ENCODE measurements at places on chromosomes 4 and X.
A peak's percentile ranks its signal among the peaks of the same experiment; 100 is the strongest.

DNA sequence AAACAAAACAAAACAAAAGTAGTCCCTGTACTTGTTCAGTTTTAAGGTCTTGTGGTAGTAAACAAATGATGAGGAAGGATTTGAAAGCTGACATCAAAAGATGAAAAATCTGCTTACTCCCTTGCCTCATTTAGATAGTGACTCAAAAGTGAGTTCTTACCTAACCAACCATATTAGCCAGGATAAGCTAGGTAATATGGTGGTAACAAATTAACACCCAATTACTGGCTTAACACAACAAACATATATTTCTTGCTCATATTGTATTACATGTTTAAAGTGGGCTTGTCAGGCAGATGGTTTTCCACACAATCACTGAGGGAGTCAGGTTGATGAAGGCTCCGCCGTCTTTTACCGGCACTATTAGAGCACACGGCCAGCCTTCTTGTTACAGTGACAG lies 189.7 kb downstream of the PPARGC1A start:
- no peak overlapping the region for H3K4me3 ChIP-seq
- no peak overlapping the region for H3K27ac ChIP-seq
- H3K36me3 ChIP-seq: no peaks in the 10 kb centered on the region
- H3K4me1 ChIP-seq: no peaks in the 10 kb centered on the region

GRCh38 chr4:36317721-36318120 lies 36.3 kb downstream of the DTHD1 start:
- no peak for DNase-seq
- no peaks in the 10 kb centered on the region for H3K36me3 ChIP-seq
- H3K4me1 ChIP-seq: peaks cover 3% of the 10 kb centered on the region
- no peak overlapping the region for H3K27ac ChIP-seq
- no peaks in the 10 kb centered on the region for H3K27me3 ChIP-seq
- no peak overlapping the region for H3K4me3 ChIP-seq

DNA sequence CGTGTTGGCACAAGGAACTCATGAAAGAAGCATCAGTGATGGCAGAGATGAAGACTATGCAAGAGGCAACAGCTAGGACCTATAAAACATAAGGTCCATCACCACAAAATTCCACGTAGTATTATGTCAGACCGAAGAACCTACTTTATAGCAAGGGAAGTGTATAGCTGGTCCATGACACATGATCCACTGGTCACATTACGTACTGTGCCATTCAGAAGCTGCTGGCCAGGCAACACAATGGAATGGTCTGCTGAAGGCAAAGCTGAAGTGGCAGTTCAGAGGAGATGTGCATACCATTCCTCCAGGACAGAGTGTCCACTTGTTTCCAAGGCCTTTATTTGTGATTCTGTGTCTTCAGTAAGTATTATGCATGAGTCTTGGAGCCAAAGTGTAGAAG lies 215.5 kb upstream of the UGT8 start:
- H3K27me3 ChIP-seq: no peaks in the 10 kb centered on the region
- DNase-seq: no peak
- no peak overlapping the region for H3K27ac ChIP-seq
- H3K4me3 ChIP-seq: no peak overlapping the region
- no peaks in the 10 kb centered on the region for H3K4me1 ChIP-seq
- no peaks in the 10 kb centered on the region for H3K36me3 ChIP-seq

DNA sequence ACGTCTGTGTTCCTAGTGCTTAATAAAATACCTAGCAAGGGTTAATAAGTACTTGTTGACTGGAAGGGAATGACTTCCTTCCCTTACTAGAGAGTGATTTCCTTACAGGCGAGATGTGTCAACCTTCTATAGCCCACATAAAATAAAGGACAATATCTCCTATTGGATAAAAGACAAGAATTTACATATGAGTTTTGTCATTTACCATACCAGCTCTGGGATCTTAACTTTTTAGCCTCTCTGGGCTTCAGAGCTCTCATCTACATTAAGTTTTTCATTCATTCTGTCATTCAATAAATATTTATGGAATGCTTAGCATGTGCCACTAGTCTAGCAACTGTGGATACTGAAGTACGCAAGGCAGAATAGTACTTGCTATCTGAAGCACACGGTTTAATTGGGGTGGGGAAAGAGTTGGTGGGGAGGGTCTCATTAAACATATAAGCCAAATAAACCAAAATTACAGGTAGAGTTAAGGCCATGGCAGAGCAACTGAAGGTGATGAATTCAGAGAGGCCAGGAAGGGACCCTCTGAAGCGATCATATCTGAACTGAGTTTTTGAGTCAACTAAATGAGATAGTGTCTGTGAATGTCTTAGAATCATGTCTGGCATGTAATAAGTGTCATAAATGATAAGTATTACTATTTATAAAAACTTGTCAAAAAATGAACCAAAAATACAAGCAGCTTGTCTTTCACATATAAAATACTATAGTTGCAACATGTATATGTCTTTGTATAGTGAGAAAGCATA lies 91.6 kb upstream of the BMP2K start:
- no peaks in the 10 kb centered on the region for H3K4me1 ChIP-seq
- DNase-seq: peak; percentile 17
- no peak overlapping the region for H3K27ac ChIP-seq

DNA sequence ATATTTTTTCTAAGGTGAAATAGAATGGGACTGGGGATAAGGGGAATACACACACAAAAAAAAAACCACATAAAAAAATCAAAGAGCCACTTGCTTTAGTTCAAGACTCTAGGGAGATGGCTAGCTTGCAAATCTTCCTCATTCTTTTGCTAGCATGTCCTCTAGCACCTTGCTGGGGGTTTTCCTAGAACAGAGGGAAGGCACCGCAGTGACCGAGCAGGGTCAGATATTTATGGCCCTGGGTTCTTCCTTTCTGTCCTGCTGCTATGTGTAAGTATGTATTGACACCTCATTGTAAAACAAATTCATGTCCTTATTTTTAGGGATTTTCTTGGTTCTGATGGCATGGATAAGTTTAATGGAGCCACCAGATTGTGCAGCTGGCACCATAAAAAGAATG lies 81.2 kb downstream of the SHISA3 start:
- no peak overlapping the region for H3K4me3 ChIP-seq
- peaks cover 2% of the 10 kb centered on the region for H3K4me1 ChIP-seq
- no peak for DNase-seq
- no peaks in the 10 kb centered on the region for H3K36me3 ChIP-seq

DNA sequence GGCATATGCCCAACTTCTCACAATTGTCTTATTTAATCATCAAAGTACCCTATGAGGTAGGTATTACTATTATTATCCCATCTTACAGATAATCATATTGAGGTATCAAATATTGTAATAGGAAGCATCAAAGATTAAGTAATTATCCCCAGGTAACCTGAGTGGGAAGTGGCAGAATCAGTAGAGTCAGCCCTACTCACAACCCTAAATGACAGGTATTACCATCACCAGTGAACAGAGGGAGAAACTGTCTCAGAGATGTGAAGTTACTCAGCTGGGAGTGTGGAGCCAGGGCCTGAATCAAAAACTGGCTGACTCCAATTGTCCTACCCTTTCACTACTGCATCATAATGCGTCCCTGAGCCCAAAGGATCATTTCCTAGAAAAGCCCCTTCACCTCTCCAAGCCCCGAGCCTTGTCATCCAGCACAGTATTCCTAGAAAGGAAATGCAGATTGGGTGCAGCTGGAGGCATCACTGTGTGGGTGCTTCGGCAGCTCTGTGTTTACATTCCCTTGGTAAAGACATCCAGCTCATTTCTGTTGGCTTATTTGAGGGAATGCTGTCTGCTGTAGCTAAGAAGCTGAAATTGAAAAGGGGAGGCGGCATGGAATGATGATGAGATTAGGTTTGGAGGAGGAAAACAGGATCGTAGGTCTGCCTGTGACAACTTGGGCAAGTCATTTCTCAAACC lies 72.8 kb downstream of the DHX15 start:
- no peak overlapping the region for H3K4me3 ChIP-seq
- no peak overlapping the region for H3K27ac ChIP-seq
- H3K4me1 ChIP-seq: no peaks in the 10 kb centered on the region

GRCh38 chr4:141427726-141428296 lies 207.1 kb downstream of the ZNF330 start:
- H3K27ac ChIP-seq: no peak overlapping the region
- no peak for DNase-seq
- H3K4me3 ChIP-seq: no peak overlapping the region
- no peaks in the 10 kb centered on the region for H3K4me1 ChIP-seq
- no peaks in the 10 kb centered on the region for H3K27me3 ChIP-seq
- H3K36me3 ChIP-seq: no peaks in the 10 kb centered on the region

DNA sequence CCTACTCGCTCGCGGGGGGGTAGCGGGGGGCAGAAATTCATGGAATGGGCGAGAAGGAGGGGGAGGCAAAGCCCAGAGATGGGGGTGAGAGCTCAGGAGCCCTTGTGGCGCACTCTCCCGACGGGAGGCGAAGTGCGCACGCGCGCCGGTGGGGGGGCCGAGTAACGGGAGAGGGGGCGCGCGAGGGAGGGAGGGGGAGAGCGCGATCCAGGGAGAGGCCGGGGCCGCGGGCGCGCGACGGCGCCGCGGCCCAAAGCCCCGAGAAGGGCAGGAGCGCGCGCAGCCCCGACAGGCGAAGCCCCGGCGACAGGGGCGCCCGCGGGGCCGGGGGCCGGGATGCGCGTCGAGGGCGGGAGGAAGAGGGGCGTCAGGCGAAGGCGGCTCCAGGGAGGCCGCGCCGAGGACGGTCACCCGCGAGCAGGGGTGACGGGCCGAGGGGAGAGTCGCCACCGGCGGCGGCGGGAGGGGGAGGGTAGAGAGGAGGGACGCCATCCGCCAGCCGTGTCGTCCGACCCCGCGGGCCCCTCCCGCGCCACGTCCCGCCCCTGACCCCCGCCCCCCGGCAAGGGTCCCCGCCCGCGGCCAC lies 421 bp downstream of the MECP2 start:
- peaks cover 16% of the 10 kb centered on the region for H3K27me3 ChIP-seq
- peak; percentile 88 for DNase-seq
- H3K27ac ChIP-seq: peak overlapping the region; percentile 79
- H3K4me3 ChIP-seq: peak overlapping the region; percentile 64
- H3K4me1 ChIP-seq: peaks cover 22% of the 10 kb centered on the region
- no peaks in the 10 kb centered on the region for H3K36me3 ChIP-seq

DNA sequence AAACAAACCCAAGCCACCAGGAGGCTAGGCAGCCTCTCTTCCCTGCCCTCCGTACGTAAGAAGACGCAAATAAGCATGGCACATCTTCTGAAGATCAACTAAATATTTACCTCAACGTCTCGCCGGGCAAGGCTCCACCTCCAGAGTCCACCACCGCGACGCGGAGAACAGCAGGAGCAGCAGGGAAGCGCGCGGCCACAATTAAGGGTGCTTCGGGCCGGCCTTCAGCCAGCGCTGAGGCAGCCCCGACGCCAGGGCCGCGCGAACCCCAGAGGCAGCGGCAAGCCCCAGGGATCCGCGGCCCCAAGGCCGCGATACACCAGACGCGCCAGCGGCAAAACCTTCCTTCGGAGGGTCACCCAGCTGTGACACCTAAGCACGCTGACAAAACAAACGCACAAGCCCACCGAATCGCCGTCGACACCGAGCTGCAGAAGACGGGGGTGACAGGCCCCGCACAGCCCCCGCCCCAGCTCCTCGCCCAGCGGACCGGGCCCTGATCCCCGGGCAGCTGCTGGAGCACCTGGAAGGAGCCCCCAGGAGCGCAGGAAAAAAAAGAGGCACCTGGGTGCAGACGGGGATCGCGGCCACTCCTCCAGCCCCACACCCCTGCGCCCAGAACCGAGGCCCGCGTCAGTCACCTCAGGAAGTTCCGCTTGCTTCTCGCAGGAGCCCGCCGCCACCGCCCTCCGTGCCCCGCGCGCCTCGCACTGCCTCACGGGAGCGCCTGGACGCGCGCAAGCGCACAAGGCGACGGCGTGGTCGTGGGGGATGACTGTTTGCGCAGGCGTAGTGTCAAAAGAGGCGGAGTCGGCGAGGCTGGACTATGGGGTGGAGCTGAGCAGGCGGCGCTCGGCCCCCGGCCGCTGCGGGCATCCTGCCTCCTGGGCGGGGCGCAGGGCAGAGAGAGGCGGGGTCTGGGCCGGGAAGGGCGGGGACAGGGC lies at the start of the genes HAUS3 and POLN:
TSS of gene HAUS3 (minus strand) at position 712 of the 944 bp plus-strand sequence. CDS start 1,175 bp downstream, outside the sequence.
TSS of gene POLN (minus strand) at position 712 of the 944 bp plus-strand sequence. CDS start 12,890 bp downstream, outside the sequence.
- peak within 1 kb of the TSS; percentile 94 for H3K4me3 ChIP-seq
- H3K36me3 ChIP-seq: peaks cover 2% of the 10 kb centered on the region
- H3K27ac ChIP-seq: peak within 1 kb of the TSS; percentile 63
- DNase-seq: peak; percentile 99

GRCh38 chr4:42331914-42332368 lies 65.3 kb upstream of the SHISA3 start:
- peak; percentile 21 for DNase-seq
- no peaks in the 10 kb centered on the region for H3K4me1 ChIP-seq
- H3K27me3 ChIP-seq: no peaks in the 10 kb centered on the region
- no peak overlapping the region for H3K27ac ChIP-seq

- H3K27me3 ChIP-seq: no peaks in the 10 kb centered on the region
- no peak overlapping the region for H3K4me3 ChIP-seq
- DNase-seq: peak; percentile 20
- H3K36me3 ChIP-seq: no peaks in the 10 kb centered on the region
- no peaks in the 10 kb centered on the region for H3K4me1 ChIP-seq
Observed at GRCh38 chr4:115234405-115235093, 121.1 kb upstream of the NDST4 start.

DNA sequence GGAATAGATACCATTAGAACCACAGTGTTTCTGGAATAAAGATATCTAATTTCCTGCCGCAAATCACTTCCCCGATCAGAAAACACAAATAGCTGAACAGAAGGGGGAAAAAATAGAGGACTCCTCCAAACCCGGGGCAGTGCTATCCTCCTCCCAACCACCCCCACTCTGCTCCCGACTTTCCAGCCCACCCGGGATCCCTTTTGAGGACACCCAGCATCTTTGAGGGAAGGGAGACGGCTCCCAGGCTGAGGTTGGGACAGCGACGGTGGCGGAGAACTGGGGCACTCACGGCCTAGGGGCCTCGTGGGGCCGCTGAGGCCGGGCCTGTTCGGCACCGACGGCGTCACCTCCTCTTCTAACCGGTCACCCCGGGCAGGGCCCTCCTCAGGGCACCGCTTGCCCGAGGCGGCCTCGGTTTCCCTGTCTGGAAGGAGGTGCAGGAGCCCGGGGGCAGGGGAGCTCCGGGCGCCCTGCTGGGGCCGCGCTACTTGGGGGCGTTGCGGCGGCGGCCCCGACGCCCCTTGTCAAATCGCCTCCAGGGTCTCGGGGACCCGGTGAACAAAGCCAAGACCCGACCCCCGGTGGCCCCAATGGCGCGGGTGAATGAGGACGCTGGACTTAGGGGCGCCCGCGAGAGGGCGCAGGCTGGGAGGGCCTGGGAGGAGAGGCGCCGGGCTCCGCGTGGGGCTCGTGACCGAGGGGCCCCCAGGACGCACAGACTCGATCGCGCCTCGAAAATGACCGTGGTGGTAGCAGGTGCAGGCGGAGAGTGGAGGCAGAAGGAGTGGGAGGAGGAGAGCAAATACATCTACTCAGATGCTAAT lies 6.9 kb upstream of the ARX start:
- no peaks in the 10 kb centered on the region for H3K36me3 ChIP-seq
- H3K4me1 ChIP-seq: peaks cover 9% of the 10 kb centered on the region
- H3K27me3 ChIP-seq: peaks cover 79% of the 10 kb centered on the region
- no peak overlapping the region for H3K4me3 ChIP-seq
- H3K27ac ChIP-seq: no peak overlapping the region

DNA sequence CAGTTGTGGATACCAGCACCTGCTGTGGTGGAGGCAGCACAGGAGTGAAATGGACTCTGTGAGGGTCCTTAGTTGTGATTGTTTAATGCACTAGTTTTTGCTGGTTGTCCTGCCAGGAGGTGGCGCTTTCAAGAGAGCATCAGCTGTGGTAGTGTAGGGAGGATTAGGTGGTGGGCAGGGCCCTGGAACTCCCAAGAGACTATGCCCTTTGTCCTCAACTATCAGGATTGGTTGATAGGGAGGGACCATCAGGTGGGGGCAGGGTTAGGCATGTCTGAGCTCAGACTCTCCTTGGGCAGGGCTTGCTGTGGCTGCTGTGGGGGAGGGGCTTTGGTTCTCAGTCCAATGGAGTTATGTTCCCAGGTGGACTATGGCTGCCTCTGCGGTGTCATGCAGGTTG lies 121.9 kb downstream of the RRAGB start:
- DNase-seq: no peak
- H3K4me3 ChIP-seq: no peak overlapping the region
- no peak overlapping the region for H3K27ac ChIP-seq
- H3K36me3 ChIP-seq: no peaks in the 10 kb centered on the region
- no peaks in the 10 kb centered on the region for H3K27me3 ChIP-seq

Measured in muscle of leg (tissue), 16 donors.